ENCODE measurements at places on chromosomes 7 and 10.

DNA sequence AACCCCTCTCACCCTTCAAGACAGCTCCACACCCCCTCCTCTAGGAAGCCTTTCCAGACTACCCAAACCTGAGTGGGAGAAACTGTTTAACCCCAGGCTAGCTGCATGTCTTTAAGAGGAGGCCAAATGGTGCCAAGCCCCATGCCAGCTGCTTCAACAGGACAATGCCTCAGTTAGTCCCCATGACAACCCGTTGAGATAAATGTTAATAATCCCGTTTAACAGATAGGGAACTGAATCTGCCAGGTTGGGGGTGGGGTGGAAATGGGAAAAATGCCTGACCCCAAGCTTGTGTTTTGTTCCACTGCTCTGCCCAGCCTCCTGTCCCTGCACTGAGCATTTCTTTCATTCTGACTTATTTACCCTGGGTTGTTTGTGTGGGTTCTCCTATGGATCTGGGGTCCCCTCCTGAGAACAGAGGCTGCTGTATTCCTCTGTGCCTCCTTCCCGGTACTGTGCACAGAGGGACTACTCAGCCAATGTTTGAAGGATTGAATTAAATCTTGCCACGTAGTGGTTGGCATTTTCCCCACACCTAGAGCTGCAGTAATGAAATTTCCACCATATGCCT is 452.6 kb upstream of the ZMIZ1 start:
- no peak for DNase-seq

- DNase-seq: peak; percentile 42
Measured at GRCh38 chr10:78718032-78718572, 350.7 kb upstream of the ZMIZ1 start.

DNA sequence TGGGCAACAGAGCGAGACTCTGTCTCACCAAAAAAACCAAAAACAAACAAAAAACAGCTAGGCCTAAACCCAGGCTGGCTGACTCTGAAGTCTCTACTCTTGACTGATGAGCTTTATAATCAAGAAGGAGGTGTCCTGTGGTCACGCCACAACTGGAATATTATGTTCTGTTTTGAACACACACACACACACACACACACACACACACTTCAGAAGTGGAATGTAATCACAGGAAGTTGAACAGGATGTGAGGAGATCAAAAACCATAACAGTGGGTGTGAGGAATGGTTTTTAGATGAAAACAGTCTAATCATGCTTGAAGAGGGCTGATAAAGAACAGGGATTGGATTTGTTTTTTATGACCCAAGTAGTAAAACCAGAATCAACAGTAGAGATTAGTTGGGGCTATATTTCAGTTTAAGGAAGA is 51.1 kb upstream of the IL6 start:
- no peak for DNase-seq

DNA sequence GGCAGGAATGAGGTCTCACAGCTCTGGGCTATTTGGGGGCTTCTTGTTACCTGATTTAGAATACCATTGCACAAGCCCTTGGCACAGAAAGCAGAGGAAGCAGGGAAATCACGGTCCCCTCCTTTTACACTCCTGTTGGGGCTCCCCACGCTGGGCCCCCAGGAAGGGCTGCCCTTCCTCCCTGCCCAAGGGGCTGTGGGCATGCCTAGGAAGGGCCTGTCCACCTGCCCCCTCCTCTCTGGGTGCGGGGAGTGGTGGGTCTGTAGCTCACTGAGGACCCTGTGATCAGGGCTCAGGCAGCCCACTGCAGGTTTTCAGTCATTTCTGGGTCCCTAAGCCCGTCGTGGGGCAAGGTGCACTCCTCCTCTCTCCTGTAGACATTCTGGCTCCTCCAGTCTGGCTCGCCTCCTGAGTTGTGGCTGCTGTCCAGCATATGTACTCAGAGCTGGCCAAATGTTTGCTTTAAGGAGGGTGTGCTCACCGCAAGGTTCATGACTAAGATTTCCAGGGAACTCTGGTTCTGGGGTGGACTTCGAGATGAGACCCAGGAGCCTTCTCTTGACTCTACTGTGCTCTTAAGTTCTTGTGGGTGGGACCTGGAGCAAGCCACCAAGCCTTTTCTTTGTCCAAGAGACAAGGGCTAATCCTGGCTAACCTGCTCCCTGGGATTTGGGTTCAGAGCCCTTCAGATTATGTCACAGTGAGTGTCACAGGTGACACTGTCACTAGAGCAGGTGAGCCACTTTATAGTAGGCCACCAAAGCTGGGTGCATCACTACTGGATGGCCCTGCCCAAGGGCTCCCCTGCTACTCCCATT is 56.0 kb downstream of the TACR2 start:
- peak; percentile 92 for DNase-seq

DNA sequence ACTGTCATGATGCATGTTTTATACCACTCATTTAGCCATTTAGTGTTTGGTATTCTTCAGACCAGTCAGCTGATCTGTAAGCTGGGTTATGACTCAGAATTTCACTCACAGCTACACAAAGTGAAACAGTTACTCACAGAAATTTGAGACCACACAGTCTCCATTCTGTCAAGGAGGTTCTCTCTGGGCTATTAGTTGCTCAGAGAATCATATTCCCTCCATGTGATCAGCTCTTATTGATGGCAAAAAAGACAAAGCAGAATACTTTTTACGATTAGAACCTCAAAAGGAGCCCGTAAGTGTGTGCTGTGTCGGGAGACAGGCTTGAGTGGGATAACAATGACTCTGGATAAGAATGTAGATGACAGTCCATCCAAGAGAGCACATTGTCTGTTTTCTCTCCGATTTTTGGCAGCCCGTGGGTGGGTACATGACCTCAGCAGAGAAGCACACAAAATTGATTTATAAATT is 277.6 kb upstream of the SORCS1 start:
- peak; percentile 19 for DNase-seq

DNA sequence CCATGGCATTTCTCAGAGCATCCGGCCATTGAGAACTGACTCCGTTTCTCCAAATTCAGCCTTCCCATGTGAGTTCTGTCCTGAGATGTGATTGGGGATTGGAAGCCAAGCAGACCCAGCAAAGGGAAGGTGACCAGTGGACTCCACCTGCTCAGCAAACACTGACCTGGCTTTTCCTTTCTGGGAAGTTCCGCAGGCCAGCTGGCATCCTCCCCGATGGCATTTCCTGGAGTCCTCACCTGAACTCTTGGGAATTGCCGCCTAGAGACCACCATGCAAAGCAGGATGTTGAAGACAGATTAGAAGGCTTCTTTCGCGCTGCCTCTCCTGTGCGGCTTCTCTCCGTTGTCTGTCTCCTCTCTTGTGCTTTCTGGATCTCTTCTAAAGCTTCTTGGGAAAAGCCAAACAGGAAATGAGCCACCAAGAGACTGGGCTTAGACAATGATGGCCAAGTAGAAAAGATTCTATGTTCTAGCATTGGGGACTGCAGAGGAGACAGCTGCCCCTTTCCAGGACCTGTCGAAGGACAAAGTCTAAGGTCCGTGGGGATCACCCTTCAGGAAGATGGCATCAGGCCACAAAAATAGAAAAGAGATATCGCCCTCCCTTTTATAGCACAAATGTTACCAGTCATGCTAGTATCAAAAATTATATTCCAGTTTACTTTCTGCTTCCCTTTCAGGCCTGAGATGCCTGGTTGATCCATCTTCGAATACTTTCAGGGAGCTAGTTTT is 103.7 kb upstream of the INSYN2A start:
- DNase-seq: no peak

DNA sequence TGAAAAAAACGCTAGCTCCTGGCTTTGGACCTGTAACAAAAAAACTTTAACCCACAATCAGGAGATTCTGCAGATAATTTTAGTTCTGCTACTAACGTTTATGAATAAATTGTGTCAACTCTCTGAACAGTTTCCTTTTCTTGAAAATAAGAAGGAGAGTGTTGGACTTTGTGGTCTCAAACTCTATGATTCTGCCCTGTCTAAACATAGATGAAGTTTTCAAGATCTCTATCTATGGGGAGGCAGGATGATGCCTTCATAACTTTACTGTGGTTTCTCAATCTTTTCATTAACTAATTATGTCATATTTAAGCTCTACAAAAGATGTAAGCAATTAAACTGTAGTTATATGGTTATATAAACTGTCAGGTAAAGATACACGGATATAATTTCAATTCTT is 162.0 kb downstream of the REEP3 start:
- no peak for DNase-seq

DNA sequence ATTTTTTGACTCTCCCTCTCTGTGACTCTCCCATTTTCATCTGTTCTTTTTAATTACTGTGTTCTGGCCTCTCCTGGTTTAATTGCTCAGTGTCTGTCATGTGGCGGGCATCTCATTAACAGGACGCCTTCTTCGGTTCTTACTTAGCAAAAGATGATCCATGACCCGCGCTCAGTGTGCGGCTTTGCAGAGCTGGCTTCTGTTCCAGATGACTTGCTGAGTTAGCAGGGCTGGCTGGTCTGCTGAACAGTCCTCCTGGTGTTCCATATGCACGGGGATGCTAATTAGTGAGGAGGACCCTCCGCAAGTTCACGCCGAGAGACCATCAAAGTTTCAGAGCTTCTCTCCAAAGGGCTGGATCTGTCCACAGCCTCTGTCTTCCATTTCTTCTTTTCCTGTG is 258.6 kb upstream of the MKI67 start:
- DNase-seq: no peak

DNA sequence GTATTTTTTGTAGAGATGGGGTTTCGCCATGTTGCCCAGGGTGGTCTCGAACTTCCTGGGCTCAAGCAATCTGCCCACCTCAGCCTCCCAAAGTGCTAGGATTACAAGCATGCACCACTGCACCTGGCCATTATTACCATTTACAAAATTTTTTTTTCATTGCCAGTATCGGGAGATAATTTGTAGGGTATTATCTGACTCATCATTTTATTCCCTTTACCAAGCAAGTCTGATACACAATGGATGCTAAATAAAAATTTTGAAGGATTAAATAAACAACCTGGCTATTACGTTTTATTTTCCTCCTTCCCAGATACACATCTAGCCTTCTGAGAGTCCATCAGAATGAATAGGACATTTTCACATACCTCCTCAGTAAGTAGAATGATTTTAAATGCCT is 38.1 kb upstream of the CPN1 start:
- no peak for DNase-seq

DNA sequence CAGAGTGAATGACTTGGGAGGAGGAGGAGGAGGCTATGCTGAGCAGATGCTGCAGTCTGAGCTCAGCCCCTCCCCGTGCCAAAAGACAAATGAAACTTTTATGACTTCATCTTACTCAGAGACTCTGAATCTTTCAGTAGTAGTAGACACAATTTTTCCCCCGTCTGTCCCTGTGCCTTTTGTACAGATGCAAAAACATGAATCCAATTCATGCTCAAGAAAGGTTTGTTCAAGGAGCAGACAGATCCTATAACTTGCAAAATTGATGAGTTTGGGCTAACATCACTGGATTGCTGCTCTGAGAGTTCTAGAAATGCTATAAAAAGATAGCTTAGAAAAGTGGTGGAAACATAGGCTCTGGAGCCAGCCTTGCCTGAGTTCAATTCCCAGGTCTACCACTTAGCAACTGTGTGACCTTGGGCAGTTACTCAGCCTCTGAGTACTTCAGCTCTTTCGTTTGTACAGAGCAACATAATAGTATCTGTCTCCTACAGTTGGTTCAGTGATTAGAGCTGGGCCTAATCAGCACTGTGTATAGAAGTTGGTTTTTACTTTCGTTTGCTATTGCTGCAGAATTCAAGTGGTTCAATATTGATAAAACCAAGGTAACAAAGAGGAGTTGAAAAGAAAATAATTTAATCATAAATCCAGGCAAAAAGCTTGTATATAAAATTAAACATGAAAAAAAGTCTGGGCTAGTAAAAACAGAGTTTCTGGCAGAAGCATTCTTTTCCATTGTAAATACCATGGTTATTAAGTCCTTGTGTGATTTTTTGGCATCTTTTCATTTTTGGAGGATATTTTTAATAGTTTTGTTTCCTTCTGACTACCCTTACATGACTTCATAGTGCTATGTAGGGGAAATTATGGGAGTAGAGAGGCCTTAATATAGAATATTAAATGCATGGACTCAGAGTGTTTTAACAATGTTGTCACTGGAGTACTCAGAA is 174.2 kb upstream of the ZNF32 start:
- DNase-seq: no peak

- no peak for DNase-seq
Measured at GRCh38 chr10:75649466-75649865, 218.0 kb downstream of the LRMDA start.

DNA sequence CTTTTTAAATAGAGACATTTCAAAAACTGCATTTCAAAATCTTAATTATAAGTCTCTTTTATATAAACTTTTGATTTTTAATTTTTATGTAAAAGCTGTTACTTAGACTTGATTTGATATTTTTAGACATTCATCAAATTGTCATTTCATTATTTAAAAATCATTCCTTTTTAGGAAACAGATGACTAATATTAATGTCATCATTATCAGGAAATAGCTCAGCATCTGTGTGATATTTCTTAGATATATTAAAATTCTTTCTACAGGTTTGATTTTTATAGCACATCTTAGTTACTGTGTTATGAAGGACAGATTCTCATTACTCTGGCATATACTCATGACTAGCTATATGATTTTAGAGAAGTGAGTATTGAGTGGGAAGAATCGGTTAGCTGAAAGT is 17.2 kb downstream of the RUNDC3B start:
- no peak for DNase-seq

DNA sequence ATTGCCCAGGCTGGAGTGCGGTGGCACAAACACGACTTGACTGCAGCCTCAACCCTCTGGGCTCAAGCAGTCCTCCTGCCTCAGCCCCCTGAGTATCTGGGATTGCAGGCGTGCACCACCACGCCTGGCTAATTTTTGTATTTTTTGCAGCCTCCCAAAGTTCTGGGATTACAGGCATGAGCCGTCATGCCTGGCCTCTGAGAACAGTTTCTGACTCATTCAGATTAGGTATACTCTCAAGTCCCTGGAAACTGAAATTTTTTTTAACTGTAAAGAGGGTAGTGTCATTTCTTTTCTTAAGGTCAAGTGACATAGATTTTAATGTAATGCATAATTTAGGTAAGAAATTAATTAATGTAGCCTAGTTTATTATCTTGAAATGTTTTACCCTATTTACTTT is 104.7 kb downstream of the SEPTIN7 start:
- no peak for DNase-seq

DNA sequence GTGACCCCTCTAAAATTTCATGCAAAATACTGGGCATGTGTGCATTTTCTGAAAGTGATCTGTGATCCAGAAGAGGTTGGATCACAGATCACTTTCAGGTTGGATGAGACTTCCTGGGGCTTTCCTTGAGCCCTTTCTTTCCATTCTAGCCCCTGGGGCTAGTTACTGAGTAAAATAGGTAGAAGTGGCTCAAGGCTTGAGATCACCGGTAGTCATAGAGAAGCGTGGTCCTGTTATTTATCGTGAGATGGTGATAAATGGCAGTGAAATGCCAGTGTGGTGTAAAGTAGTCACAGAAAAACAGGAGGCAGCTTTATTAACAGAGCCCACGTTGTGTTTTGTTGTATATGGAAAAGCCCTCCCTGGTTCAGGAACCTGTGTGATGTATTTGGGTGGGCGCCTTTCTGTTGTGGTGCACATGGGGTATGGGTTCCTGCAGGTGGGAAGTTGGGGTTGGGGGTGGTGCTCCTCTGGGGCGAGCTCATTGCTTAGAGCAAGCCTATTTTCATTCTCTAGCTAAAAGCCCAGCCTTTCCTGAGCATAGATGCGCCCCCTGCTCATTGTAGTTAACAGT is 34.0 kb upstream of the SH2D4B start:
- DNase-seq: no peak

Data from astrocyte of the cerebellum (primary cell).